Stimulated activated CD8-positive, alpha-beta memory T cell treated with anti-CD3 and anti-CD28 coated beads, Interleukin-12 subunit alpha, Interleukin-12 subunit beta, amount 100 ng/mL, for 4 hours (primary cell): ENCODE measurements at places on chromosomes 7 and 10.

GRCh38 chr10:69549959-69550358 lies 23.3 kb downstream of the NEUROG3 start:
- no peak for DNase-seq

DNA sequence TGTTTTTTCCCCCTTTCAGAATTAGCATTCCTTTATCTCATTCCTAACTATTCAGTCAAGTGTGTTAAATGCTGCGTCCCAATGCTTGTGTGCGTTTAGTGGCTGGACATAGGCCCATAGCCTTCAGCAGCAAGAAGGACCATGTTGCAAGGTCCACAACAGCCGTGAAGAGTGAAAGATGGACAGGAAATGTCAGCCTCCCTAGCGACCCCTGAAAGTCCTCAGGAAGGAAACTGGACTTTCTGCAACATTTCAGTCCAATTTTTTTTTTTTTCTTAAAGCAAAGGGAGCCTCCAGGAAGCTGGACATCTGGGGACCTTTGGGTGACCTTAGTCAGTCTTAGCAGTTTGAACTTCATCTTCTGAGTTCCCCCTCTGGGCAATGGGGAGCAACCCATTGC lies 550.7 kb upstream of the MGMT start:
- no peak for DNase-seq

DNA sequence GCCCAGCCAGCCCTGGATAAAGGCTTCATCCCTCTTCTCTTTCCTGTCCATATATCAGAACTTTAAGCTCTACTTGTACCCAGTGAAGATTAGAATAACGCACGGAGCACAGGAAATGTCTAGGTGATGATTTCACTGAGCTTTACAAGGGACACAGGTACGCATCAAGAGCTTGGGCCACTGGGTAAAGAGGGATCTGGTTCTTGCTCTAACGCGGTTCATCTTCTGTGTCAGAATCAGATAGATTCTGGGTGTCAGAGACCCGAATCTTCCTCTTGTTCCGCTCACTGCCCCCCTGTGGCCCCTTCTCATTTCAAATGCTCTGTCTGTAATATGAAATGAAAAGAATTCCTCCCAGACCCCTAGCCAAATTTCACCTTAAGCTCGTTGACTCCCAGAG lies 24.7 kb downstream of the IL2RA start:
- DNase-seq, result no peak

GRCh38 chr7:130379019-130379418 lies 1.3 kb upstream of the CPA1 start:
- DNase-seq, result no peak

DNA sequence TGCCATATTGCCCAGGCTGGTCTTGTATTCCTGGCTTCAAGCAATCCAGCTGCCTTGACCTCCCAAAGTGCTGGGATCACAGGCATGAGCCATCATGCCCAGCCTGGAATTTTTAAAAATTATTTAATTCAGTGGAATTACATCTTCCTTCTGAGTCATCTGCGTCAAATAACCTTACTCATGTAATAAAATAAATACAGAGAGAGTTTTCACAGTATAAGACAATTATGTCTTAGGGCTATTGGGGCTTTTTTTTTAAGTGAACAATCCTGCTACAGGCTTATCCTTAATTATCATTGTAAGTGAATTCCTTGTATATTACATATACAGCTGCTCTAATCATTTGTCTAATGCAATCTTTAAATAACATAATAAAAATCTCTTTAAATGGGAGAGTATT lies 108.3 kb downstream of the MAPK8 start:
- DNase-seq, result no peak

- no peak for DNase-seq
Observed at GRCh38 chr10:14550471-14550981, 219.8 kb upstream of the FRMD4A start.

DNA sequence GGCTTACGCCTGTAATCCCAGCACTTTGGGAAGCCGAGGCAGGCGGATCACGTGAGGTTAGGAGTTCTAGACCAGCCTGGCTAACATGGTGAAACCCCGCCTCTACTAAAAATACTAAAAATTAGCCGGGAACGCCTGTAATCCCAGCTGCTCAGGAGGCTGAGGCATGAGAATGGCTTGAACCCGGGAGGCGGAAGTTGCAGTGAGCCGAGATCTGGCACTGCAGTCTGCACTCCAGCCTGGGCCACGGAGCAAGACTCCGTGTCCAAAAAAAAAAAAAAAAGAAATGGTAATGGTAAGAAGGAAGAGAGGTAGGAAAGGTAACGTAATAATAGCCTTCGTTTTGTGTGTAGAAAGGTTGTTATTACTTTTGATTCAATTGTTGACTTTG lies 1.2 kb downstream of the HSPA14 start:
- DNase-seq, result no peak

- no peak for DNase-seq
Observed at GRCh38 chr10:103661198-103661950, 167.9 kb downstream of the NEURL1 start.

DNA sequence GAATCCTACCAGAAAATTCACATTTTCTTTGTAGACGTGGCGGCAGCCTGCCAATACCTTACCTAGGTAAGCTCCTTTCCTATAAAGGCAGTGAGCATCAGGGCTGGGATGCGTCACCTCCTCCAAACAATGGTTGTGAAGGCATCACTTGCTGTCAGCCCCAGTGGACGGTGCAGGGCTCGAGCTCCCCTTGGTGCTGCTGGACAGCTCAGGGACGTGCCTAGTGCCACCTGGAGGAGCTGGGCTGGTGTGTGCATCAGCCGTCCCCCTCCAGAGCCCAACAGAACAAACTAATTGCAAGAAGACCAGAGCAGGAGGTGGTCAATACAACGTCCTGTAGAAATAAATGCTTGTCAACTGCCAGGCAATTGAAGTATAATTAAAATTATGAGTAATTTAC lies 517.5 kb upstream of the FOXK1 start:
- no peak for DNase-seq

- no peak for DNase-seq
Observed at GRCh38 chr10:11214407-11214806, 196.7 kb downstream of the CELF2 start.
